ENCODE measurements at places on chromosomes 16 and 17.
A peak's percentile ranks its signal among the peaks of the same experiment; 100 is the strongest.

GRCh38 chr17:83176623-83177583, 97.5 kb downstream of the METRNL start:
- no peak for DNase-seq

- DNase-seq = peak; percentile 97
These were observed 83.4 kb downstream of the GAS7 start for GRCh38 chr17:10114931-10115535.

DNA sequence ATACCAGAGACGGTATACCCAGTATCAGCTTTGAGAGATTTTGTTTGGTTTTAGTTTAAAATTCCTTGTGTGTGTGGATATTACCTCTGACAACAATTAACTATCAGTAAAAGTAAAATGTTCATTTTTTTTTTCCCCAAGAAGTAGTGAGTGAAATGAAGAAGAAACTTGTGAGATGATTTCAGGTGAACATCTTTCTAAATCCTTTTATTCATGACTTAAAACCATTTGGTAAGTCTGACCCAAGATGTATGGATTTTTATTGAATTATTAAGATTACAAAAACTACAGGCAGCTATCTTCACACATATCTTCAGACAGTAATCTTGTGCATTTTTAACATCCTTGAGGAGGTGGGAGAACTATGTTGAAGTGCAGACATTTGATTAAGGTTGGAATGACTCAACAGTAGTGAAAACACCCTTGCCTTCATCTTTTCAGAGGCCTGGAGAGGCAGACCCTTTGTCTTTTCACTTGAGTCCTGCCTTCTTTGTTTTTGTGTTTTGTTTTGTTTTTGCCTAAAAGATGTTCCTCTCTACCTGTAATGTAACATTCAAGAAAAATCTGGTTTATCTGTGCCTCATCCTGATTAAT, 240.3 kb upstream of the TBX2 start:
- DNase-seq = peak; percentile 18

DNA sequence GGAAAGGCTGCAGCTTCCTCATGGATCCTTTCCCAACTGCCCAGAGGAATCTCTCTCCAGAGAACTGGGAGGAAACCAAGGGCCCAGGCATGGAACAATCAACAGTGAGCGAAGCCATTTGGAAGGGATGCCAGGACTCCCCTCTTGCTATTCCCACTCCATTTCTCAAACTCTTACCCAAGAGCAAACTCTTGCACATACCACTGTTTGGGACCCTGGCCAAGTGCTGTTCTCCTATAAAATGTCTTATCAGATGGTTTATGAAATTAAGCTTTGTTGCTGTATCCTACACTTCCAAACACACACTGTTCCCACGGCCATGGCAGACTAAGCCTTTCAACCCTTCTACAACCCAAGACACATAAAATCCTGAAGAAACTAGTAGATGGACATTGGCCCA, 48.3 kb upstream of the AXIN2 start:
- no peak for DNase-seq

- DNase-seq = peak; percentile 59
These were observed 241.1 kb downstream of the PRKCA start for GRCh38 chr17:66543526-66543925.

DNA sequence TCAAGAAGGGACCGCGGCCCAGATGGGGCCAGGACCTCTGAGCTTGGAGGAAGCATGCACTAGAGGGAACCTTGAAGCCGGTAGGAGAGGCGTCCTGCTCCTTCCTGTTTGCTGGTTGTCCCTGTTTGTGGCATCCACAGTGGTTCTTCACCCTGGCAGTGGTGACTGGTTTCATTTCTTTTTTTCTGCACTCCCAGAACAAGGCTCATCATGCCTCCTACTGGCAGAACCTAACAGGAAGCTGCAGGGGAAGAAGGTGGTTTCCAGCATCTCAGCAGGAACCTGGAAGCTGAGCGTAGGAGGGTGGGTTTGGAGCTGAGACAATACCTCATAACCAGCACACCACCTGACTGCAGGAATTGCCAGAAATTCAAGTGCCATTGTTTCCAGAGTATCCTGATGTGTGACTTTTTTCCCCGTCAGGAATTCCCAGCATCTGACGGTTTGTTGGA, 5.8 kb downstream of the TMEM231 start:
- DNase-seq = peak; percentile 12

DNA sequence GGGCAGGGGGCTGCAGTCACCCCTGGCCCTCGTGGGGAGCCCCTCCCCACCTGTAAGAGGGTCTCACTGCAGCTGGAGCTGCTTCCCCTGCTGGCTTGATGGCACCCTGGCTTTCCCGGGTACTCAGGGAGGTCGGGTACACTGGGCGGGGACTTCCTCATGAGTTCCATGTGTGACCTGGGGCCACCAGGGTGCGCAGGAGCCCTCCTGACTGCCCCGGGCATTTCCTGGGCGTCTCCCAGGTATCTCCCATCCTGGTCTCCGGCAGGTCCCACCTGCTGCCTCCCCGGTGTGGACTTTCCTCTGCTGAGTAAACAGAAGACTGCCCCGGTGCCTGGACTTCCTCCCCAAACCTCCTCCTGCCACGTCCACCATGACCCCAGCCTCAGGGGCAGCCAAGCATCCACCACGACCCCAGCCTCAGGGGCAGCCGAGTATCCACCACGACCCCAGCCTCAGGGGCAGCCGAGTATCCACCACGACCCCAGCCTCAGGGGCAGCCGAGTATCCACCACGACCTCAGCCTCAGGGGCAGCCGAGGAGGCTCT, 40.9 kb downstream of the CBFA2T3 start:
- no peak for DNase-seq

GRCh38 chr17:34502426-34502825, 77.0 kb upstream of the TMEM132E start:
- DNase-seq = no peak

DNA sequence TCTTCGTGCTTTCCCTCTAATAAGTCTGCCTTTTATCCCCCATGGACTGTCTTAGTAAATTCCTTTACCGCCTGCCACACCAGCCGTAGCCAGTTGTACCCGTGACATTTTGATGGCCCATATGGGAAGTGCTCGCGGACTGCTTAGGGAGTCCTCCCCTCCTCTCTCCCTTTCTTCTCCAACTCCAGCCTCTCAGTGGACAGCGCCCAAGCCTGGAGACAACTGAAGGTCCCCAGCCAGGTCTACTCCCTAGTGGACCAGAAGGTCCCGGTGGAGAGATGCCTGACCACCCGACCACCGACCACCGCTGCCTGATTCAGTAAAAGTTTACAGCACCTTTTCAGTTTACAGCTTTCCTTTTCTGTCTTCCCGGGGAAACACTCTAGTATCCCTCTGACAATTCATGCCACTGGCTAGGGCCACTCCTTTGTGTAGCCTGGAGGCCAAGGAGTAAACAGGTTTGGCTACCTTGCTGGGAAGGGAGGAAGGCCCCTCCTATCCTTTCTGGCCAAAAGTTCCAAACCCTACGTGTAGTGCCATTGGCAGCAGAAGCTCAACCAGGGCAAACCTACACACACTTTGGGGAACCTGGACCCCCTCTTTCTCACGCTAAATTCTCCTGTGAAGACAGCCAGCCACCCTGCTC, 18.0 kb downstream of the CTRB2 start:
- DNase-seq = no peak

DNA sequence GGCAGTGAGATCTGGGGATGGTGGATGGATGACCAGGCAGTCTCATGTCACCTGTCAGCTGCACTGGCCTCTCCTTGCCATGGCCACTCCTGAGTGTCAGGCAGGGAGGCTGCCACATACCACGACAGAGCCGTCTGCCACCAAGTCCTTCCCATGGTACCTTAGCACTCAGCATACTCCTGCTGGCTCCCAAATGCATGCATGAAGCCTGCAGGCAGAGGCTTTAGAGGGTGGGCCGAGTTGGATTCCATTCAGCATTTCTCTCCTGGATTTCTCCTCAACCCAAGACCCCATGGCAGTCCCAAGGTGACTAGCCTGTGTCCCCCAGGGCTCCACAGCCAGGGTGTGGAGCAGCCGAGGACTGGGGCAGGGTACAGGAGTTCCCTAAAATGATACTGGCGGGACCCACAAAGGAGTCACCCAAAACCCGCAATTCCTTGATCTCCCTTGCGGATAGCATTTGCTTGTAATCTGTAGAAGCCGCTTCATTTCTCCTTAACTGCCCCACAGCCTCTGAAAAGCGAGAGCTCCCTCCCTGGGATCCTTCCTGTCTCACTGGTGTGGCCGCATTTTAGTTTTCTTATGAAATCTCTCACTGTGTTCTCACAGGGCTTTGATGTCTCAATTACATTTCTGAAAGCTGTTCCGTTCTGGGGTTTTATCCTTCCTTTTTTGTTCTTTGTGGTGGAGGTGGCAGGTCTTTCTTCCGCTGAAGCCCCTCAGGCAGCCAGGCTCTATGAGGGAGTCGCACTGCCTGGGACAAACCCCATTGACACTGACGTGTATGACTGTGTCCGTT, 141.4 kb downstream of the SOCS1 start:
- DNase-seq = no peak

GRCh38 chr16:48622456-48623303, 12.7 kb upstream of the N4BP1 start:
- DNase-seq = no peak

- DNase-seq = no peak
These were observed 83.2 kb downstream of the STH start for GRCh38 chr17:46082257-46082656.

Data from fibroblast of skin of scalp (primary cell).